ENCODE measurements at places on chromosomes 5 and 9.

GRCh38 chr5:154430466-154430865, 15.3 kb upstream of the SAP30L start:
- no peak for DNase-seq

DNA sequence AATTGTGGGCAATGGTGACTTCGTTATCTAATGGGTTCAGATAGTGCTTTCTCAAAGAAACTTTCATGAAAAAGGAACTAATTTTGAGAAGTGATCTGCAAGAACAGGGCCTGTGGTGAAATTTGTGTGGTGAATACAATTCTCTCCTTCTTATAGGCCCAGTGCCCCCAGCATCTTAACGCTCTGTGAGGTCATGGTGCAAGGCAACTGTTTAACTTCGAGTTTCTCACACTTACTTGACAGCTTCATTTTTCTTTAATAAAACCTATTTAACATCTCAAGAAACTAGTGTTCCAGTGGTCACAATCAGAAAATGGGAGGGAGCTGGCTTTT, 69.2 kb downstream of the FAM114A2 start:
- DNase-seq: no peak

GRCh38 chr5:140549237-140550144, 2.0 kb downstream of the EIF4EBP3 start:
- DNase-seq: no peak

DNA sequence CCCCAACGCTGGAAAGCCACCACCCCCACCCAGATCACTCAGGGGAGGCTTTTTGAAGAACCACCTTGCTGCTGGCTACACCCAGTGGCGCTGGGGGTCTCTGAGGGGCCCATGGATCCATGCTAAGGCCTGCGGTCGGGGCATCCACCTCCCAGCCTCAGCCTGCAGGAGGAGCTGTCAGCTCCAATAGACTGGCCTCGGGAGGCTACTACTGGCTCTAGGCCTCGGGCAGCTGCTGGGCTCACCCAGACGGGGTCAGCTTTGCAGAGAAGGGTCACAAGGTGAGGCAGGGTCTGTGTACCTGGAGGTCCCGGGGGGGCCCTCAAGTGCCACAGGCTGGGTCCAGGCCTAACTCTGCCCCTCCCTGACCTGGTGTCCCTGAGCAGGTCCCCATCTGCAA, 193.7 kb downstream of the OLFM1 start:
- DNase-seq: no peak

GRCh38 chr9:98517761-98518160, 191.0 kb downstream of the GABBR2 start:
- no peak for DNase-seq

DNA sequence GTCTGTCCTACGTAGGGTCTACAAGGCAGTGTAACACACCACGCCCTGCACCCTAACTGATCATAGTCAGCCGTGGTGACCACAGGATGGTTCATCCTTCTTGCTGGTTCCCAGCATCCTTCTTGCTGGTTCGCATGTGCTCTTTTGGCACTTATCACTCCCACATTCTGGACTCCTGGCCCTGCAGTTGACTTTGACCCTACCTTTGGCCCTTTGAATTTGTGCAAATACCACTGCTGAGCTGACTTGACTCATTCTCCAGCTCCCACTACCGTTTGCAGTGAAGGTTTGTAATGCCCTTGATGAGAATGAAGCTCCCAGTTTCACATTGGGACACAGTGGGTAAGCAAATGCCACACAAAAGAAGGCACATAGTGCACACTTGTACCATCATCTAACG, 33.8 kb downstream of the PALM2AKAP2 start:
- no peak for DNase-seq

DNA sequence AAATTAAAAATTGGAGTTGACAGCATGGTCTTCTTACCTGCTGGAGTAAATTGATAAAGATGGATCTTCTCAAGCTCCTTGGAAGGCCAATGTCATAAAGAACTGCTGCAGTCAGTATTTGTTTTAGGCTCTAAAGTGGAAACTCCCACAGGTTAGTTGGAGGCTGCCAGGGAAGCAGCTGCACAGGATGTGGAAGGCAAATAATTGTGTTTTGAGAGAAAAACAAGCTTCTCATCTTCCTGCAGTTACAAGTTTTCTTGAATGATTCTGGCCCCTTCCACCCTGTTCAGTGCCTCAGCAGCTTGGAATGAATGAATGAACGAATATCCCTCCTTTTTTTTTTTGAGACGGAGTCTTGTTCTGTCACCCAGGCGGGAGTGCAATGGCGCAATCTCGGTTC, 13.9 kb downstream of the MROH2B start:
- DNase-seq: no peak

DNA sequence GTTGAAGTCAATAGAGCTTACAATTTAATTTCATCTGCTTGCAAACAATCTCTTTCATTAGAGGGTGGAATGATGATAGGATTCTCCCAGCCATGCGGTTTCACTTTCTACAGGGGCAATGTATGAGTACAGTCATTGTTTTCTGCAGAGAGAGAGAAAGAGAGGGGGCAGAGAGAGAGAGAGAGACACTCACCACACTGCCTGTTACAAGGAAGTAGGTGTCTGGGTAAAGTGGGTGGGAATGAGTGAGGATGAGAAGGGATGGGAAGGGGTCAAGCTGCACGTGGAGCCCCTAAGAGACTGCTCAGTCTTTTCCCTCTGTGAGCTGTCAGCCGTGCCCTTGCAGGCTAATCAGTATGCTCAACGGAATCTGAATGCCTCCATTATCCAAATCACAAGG, 454.3 kb downstream of the KDM4C start:
- DNase-seq: no peak

DNA sequence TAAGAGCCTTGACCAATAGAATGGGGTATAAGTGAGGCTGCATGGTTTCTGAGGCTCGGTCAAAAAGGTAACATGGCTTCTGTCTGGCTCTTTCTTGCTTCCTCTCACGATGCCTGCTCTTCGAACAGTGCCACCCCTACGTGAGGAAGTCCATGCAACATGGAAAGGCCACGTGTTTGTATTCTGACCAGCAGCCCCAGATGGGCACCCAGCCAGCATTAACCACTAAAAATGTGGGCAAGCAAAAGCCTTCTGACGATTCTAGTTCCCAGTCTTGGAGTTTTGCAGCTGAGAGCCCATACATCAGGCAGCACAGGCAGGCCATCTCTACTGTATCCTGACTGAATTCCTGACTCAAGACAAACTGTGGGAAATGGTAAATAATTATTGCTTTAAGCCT, 24.2 kb upstream of the NREP start:
- no peak for DNase-seq

GRCh38 chr9:117887941-117888340, 183.7 kb downstream of the TLR4 start:
- no peak for DNase-seq

GRCh38 chr9:117732494-117732893, 28.3 kb downstream of the TLR4 start:
- DNase-seq: no peak

DNA sequence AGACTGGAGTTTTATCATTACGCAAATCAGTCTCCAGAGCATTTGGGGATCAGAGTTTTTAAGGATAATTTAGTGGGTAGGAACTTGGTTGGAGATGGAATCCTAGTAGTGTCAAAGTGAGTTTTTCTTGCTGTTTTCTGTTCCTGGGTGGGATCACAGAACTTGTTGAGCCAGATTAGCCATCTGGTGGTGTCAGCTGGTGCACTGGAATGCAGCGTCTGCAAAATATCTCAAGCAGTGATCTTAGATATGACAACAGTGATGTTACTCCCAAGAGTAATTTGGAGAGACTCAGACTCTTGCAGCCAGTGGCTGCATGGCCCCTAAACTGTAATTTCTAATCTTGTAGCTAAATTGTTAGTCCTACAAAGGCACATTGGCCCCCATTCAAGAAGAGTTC, 1257.8 kb downstream of the MAT2B start:
- no peak for DNase-seq

DNA sequence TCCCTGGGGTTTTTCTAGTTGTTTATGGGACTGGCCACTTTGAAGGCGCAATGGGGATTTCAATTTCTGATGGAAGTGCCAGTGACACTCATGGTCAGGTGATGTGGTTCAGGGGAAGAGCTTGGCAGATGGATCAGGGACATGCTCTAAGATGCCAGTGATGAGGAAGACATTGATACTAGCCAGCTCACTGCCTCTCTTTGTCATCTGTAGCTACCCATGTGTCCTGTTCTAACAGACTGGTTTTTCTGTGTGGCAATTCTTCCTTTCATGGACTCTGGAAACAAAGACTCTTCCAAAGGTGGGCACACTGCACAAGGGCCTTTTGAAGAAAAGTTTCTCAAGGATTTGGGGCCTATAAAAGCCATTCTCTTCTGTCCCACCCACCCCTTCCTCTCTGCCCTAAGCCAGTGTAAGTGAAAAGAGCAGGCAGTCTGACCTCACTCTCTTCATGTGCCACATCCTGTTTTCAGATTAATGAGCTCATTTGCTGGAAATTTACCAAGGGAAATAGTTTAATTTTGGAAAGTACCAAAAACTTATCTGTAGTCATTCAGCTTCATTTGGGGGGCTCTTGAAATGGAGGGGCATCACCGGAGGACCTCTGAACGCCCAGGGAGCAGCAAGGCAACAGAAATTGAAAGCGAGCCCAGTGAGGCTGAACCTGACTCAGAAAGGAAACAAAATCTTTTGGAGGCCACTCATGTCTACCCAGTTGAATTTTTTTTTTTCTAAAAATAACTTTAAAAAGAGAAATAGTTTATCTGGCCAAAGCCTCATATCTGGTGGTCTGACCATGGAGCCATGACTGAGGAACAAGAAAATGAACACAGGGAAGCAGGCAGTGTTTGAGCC, 4.9 kb upstream of the TRAF1 start:
- DNase-seq: no peak

GRCh38 chr5:147675168-147675567, 107.4 kb downstream of the JAKMIP2 start:
- no peak for DNase-seq

- DNase-seq: no peak
Observed at GRCh38 chr5:111954516-111955395, 197.8 kb upstream of the NREP start.

DNA sequence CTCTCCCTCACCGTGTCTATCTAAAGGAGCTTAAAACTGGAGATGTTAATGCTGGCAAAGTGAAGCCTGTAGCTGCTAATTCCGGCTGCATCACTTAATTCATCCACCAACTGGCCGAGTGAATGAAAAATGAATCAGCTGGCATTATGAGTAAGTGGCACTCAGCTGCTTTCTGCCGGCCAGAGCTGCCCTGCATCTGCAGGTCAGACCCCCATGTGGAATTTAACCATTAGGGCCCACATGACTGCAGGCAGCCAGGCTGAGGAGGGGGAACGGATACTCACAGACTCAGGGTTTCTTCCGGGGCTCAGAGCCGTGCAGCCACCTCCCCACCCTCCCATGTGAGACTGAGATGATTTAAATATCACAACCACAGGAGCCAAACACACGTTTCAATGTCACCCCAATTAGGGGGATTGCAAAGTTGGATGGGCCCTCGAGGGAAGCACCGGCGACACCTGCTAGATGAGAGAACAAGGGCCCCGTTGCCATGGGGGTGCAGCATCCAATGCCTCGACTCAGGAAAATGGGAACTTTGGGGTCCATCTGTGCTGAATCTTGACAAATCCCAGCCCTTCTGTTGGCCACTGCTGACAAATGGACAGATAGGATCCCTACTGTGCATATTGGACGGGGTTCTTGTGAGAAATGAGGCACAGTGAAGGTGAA, 115.6 kb upstream of the ALDH1B1 start:
- DNase-seq: no peak

DNA sequence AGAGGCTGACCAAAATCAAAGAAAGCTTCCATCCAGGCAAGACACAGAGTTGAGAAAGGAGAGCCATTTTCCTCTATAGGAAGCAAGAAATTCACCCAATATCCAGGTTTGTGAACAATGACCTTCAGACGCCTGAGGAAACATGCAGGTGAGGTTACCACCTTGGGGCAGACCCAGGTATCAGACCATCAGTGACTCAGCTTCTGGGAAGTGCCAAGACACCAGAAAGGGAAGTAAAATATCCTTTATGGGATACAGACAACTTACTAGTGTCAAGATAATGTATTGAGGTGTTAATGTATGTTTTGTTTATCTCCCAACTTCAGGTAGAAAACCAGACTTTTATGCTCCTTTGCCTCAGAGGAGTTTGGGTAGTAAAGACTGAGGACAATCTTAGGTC, 2.2 kb upstream of the DTWD2 start:
- DNase-seq: no peak

DNA sequence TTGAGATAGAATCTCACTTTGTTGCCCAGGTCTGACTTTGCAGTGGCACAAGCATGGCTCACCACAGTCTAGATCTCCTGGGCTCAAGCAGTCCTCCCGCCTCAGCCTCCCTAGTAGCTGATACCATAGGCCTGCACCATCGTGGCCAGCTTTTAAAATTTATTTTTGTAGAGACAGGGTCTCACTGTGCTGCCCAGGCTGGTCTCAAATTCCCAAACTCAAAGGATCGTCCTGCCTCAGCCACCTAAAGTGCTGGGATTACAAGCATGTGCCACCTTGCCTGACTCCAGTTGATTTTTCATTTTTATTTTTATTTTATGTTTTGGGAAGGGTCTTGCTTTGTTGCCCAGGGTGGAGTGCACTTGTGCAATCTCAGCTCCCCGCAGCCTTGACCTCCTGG, 41.7 kb upstream of the GLDC start:
- DNase-seq: no peak

DNA sequence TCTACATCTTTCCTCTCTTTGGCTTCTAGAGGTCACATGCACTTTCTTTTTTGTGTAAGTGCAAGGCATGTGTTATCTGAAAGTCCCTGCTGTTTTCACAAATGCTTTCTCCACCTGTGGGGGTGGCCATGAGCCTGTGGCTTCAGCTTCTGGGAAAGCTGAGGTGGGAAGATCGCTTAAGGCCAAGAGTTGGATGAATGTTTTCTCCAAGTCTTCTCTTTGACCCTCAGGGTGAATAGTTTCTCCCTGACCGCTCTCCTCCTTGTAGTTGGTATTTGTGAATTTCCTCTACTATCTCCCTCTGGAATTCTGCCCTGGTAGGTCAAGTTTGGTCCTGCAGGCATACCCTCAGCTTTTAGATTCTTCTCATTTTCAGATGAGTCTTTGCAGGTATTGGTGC, 74.2 kb downstream of the UGCG start:
- no peak for DNase-seq

- no peak for DNase-seq
Observed at GRCh38 chr9:108579757-108580439, 275.9 kb downstream of the ACTL7B start.

DNA sequence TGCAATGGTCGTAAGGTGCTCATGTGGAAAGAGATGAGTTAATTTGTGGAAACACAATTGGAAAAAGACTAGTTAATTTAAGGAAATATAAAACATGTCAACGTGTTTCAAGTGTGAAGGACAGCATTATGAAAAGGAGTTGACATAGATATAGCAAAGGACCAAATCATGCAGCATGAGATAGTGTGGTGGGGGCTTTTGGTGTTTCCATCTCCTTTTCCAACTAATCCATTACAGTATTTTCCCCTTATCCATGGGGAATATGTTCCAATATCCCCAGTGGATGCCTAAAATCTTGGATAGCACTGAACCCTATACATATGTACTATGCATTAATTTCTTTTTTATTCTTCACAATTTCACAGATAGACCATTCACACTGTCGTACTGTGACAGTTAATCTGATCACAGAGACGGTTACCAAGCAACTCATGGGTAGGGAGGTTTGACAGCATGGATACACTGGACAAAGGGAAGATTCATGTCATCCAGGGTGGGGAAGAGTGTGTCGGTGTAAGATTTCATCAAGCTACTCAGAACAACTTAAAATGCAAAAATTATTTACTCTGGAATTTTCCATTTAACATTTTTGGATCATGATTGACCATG, 238.6 kb downstream of the CDH12 start:
- DNase-seq: no peak
